ENCODE measurements at places on chromosomes 6 and 20. TPM values are rescaled to one million over a fixed set of nuclear protein-coding genes. Genes with fewer than 3 reads are reported as not detected.

The BNIP5 gene
- total RNA-seq, result not detected

The GJA1 gene
- 210 TPM for total RNA-seq

The MYLK4 gene
- 1.7 TPM for total RNA-seq

The IP6K3 gene
- total RNA-seq, result 25.3 TPM

The HAO1 gene
- not detected for total RNA-seq

DNA sequence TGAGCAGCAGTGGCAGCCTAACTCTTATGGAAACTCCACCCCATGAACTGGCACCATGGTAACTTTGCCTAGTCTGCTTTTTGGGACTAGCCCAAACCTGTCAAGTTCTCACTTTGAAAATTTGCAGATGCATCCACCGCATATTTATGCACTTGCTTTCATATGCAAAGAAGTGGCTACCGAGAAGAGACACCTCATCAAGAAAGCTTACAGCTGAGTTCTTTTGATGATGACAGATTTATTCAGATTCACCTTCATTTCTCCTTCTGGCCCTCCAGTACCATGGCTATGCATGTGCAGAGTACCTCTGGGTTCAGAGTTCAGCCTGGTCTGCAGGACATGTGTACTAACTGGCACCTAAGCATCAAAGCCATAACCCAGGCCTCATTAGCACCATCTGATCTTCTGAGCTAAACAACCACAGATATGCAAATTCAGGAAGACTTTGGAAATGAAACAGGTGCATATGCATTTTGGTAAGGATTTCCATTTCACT, 154.3 kb upstream of the TENT5A start:
- DNase-seq, result peak; percentile 37

DNA sequence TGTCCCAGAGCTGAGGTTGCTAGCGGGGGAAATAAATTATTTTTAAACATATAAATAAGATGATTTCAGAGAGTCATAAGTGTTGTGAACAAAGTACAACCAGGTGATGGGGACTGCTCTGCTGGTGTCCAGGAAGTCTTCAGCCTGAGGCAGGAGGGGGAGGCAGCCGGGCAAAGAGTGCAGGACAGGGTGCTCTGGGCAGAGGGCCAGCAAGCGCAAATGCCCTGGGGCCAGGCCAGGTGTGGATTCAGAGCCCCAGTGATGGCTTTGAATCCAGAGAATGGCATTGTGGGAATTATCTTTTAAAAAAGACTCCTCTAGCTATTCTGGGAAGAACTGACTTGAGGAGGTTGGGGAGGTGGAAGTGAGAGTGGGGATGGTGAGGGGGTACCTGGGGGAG, 1.6 kb downstream of the CLPSL1 start:
- no peak for DNase-seq

DNA sequence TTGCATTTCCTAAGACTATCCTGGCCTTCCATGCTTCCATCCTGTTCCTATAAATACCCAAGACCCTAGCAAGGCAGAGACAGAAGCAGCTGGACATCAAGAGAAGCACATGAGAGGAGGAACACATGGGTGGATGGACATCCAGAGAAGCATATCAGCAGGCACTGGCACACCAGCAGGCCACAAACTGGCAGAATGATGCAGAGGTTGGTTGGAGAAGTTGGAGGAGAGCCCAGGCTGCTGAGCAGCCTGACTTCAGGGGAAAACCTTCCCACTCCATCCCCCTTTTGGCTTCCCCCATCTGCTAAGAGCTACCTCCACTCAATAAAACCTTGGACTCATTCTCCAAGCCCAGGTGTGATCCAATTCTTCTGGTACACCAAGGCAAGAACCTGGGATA, 332.5 kb downstream of the FRK start:
- no peak for DNase-seq

- no peak for DNase-seq
These were observed 23.8 kb downstream of the IYD start for GRCh38 chr6:150392452-150393220.

DNA sequence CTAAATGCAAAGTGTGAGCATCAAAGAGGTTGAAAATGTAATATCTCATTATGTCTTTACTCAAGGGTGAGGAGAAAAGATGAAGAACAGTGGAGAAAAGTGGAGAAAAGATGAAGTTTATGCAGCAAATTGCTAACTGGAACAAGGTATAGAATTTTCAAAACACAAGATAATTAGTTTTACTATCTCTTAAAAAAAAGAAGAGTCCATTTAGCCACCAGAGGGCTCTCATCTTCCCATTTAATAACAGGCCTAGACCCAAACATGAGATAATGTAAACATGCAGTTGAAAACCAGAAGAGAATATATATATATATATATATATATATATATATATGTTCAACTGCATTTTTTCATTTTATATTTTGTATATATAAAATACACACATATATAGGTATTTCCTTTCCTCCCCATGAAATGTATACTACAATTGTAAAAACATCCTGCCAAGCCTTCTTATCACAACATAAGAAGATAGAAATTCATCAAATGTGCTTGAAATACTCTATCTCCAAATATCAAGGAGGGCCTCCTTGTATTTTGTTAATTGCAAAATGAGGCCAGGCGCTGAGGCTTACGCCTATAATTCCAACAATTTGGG, 78.4 kb downstream of the ADTRP start:
- no peak for DNase-seq

DNA sequence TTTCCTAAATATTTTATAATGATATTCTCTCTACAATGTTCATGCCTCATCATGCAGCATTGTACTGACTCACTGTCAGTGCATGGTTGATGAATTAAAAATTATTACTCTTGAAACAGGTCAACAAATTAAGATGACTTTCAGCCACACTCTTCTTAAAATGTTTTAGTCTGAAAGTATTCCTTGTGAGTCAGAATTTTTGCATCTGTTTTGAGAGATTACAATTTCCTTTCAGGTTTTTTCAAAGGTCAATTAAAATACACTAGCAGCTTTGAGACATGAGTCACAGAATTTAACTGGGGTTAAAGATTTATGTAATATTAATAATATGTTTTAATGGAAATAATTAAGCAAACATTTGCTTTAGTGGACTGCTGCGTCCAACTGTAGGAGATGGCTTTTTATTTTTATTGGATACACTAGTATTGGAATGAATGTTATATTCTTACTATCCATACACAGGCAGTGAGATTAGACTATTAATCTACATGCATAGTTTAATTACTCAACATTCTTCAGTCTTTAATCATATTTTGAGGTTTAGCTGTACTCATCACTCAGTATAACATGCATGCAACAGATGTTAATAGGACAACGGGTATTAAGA, 9.7 kb downstream of the COL12A1 start:
- no peak for DNase-seq

GRCh38 chr6:43909474-43910148, 139.6 kb downstream of the VEGFA start:
- DNase-seq, result peak; percentile 30

GRCh38 chr6:18280084-18280483, 15.8 kb upstream of the DEK start:
- DNase-seq, result no peak

DNA sequence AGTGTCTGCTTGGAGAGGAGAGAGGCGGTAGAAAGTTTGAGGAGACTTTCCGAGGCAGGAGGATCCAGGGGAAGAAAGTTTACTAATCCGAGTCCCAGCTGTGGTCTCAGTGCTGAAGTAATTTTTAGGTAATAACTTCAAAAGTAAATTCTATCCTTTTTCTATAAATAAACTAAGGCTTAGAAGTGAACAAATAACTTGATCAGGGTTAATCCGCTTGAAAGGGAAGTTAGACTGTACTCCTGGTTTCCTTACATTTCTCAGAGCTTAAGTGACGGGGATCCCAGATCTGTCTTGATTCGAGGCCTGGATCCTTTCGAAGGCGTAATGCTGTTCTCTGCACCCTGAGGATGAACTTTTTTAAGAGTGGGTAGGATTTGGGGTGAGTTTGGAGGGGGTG, 2.6 kb downstream of the STK35 start:
- DNase-seq, result no peak

- DNase-seq, result no peak
These were observed 538.3 kb downstream of the GRIK2 start for GRCh38 chr6:101931766-101932165.

DNA sequence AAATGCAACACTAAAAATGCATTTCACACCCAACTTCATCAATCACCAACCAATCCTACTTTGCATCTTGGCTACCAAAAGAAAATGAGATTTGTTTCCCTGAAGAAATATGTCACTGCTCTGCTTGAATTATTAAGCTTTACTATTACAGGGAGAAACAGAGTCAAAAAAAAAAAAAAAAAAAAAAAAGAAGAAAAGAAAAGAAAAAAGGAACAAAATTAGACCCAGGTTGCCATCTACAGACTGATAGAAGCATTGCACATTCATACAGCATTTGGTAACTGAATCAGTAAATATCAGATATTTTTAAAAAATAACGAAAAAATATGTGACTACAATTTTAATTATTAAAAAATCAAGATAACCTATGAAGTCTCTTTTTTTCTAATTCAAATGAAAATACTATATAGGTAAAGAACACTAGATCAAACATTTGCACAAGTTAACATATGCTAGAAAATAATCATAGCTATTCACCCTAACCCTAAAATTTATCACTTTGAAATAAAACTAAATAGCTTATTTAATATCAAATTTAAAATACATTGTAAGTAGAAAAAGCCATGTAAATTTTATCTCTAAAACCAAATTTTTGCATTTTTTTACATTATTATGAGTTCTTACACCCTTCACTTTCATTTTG, 83.3 kb downstream of the DCDC2 start:
- no peak for DNase-seq

- DNase-seq, result no peak
These were observed 60.4 kb upstream of the CCN2 start for GRCh38 chr6:132011582-132011981.

DNA sequence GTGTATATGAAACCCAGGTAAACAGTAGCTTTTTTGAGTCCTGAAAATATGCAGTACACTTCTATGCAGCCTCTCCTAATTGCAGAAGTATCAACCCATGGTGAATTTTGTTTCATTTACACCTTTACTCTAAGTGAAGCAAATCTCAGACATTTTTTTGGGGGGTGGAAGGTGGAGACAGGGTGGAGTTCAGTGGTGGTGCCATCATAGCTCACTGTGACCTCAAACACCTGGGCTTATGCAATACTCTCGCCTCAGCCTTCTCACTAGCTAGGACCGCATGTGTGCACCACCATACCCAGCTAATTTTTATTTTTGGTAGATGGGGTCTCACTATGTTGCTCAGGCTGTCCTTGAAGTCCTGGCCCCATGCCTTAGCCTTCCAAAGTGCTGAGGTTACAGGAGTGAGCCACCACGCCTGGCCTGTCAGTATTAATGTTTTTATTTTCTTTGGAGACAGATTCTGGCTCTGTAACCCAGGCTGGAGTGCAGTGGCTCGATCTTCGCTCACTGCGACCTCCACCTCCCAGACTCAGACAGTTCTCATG, 80.3 kb downstream of the JARID2 start:
- DNase-seq, result no peak

DNA sequence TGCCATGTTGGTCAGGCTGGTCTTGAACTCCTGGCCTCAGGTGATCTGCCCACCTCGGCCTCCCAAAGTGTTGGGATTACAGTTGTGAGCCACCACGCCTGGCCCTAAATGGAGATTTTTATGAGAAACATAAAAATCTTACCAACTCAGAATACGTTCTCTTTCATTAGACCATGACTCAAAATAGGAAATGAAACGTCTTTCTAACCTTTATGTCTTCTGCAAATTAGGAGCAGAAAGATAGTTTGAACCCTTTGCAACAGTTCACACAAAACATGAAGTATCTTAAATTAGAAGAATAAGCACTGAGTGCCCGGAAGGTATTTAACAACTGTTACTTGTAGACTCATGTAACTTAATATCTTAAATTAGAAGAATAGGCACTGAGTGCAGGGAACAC, 48.3 kb downstream of the AHI1 start:
- no peak for DNase-seq

DNA sequence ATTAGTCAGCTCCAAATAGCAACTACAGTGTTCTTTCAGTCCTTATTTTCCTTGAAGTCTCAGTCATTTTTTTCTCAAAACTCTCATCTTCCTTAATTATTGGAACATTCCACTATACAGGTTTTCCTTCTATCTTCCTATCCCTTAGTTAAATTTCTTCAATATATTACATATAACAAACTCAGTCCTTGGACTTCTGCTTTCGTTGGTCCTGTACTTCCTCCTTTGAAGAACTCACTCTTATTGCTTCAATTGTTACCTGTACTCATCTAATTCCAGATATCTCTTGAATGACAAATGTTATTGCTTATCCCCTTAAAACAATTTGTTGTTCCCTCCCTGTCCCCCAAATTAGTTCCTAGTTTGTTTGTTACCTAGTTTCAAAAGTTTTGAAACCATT, 67.7 kb upstream of the NOTCH4 start:
- no peak for DNase-seq
